LHCN-M2 (cell line): ENCODE measurements at places on chromosomes 7 and 10. TPM values are rescaled to one million over a fixed set of nuclear protein-coding genes. Genes with fewer than 3 reads are reported as not detected.
A peak's percentile ranks its signal among the peaks of the same experiment; 100 is the strongest.

GRCh38 chr7:50937727-50938126 lies 155.0 kb upstream of the GRB10 start:
- DNase-seq: peak; percentile 49

Gene ATE1
- 21.1 and 27.1 TPM in 2 replicates for total RNA-seq

DNA sequence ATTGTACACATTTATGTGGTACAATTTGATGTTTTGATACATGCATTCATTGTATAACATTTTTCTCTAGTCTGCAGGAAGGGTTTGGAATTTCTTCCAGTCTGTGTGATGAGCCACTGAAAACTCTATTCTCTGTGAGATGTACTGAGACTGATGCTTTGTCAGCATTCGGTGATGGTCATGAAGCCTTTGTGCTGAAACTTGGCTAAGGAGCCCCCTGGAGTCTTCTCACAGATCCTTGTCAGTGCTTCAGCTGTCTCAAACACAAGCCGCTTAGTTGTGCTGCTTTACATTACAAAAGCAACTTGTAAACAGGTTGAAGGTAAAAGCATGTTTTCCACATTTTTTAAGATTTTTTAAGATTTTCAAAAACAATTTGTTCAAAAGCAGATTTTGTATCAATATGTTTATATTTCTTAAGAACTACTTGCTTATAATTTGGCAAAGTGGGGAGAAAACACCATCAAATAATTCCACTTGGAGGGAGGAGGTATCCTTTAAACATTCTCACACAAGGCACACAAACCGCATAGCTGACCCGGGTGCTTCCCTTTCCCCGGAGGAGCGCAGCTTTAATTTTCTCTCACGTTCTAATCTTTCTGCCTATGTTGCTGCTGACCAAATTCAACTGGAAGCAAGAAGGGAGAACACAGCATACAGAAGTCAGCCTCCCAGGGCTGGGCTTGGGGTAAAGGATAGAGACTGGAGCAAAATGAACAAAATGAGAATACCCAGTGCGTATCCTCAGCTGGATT lies 249.8 kb upstream of the VSTM2A start:
- peak; percentile 1 for DNase-seq

GRCh38 chr10:44010873-44011602 lies 362.4 kb upstream of the ZNF32 start:
- DNase-seq: no peak

Gene AKR1C2
- total RNA-seq: 10.0 and 10.3 TPM in 2 replicates

DNA sequence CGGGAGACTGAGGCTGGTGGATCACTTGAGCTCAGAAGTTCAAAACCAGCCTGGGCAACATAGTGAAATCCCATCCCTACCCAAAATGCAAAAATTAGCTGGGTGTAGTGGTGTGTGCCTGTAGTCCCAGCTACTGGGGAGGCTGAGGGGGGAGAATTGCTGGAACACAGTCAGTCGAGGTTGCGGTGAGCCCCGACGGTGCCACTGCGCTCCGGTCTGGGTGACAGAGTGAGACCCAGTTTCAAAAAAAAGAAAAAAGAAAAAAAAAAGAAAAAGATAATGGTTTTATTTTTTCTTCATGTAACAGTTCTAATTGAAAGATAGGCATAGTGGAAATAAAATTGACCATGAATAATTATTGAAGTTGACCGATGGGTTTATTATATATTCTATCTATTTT lies 99.9 kb downstream of the SUGCT start:
- DNase-seq: no peak

GRCh38 chr7:1719913-1720312 lies 49.8 kb downstream of the ELFN1 start:
- no peak for DNase-seq

DNA sequence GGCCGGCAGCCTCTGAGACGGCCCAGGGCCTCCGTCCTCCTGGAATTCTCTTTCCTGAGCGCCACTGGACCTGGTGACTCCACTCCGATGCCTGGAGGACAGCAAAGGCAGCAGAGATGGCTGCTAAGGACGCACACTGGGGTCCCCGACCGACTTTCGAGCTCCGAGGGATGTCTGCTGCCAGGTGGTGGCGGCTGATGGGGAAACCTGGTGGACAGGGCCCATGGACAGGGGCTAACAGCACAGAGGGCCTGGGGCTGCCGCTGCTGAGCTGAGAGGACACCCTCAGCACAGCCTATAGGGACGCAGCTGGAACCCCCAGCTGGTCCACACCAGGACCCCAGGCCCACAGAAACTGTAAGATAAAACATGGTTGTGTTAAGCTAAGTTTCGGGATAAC lies 366.3 kb downstream of the DNAJB6 start:
- no peak for DNase-seq

Gene TDRD1
- 0.06 TPM in 1 of 2 replicates, not detected in the other for total RNA-seq

Gene PRRT4
- 0.80 TPM in 1 of 2 replicates, not detected in the other for total RNA-seq

Gene INA
- total RNA-seq: not detected in 2 replicates
